ENCODE measurements at places on chromosomes 1 and 21.

- DNase-seq, result no peak
Measured at GRCh38 chr1:116832932-116833578, 76.7 kb upstream of the PTGFRN start.

DNA sequence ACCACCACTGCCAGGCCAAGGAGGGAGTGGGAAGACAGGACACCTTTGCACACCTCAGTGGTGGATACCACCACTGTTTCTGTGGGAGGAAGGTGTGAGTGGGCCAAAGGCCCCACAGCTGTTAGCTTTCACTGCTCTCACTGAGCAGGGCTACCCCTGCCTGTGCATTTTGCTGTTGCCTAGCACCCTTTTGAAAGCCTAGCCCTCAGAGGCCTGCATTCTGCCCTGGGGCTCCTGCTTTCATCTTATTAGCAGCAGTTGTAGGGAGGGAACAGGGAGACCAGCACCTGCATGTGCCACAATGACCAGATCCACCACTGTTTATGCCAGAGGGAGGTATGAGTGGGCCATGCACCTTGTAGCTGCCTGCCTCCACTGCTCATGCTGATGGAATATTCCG is 110.9 kb upstream of the C21orf91 start:
- no peak for DNase-seq

GRCh38 chr1:26838474-26839338 is 12.2 kb downstream of the ZDHHC18 start:
- peak; percentile 77 for DNase-seq

- DNase-seq, result no peak
Measured at GRCh38 chr21:45163413-45164123, 89.2 kb downstream of the ADARB1 start.

GRCh38 chr1:155847823-155848529 is 9.0 kb downstream of the GON4L start:
- DNase-seq, result peak; percentile 30

DNA sequence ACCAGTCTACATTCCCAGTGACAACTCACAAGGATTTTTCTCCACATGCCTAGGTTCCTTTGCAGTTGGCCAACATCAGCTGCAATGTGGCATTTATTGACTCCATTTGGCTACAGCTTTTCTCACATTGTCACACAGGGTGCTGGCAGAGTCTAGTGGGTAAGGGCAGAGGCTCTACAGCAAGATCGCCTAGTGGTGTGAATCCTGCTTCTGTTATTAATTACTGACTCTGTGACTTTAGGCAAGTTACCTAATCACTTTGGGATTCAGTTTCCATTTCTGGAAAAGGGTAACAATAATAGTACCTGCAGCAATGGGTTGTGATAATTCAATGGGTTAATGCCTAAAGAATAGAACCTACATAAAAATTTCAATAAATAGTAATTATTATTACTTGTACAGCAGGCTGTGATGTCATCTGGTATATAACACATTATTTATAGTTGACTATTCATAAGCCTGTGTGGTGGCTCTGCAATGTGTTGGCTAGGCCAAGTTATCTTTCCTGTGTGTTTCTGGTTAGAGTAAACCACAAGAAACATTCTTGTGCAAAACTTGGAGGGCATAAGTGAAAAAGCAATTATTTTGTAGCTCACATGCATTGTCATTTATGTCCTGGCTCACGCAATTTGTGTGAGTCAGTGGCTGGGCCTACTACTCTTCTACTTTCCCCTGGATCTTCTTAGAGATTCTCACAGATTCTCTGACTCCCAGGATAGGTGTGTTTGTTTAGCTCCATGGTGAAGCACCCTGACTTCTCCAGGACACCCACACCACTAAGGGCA is 59.5 kb downstream of the PTGS2 start:
- DNase-seq, result peak; percentile 72

GRCh38 chr1:194295685-194296084 is 1109.3 kb upstream of the B3GALT2 start:
- peak; percentile 45 for DNase-seq

GRCh38 chr1:208047975-208048374 is 137.1 kb upstream of the CD34 start:
- no peak for DNase-seq

DNA sequence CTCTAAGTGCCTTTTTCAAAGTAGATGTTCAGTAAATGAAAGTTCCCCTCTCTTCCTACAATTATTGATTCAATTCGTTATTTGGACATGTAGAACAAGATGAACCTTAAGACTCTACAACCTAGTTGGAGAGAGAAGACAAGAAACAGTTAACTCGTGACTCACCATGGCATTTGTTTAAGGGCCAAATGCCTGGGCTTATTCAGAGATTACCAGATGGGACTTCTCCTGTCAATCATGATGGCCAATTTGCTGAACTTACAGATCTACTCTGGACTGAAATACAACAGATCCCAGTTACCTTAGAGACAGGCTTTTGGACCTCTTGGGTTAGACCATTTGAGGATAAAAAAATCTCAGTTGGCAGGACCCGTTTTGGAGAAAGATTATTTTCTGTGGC is 93.5 kb downstream of the C1orf94 start:
- DNase-seq, result no peak

GRCh38 chr1:24803220-24803619 is 58.0 kb downstream of the CLIC4 start:
- DNase-seq, result no peak

DNA sequence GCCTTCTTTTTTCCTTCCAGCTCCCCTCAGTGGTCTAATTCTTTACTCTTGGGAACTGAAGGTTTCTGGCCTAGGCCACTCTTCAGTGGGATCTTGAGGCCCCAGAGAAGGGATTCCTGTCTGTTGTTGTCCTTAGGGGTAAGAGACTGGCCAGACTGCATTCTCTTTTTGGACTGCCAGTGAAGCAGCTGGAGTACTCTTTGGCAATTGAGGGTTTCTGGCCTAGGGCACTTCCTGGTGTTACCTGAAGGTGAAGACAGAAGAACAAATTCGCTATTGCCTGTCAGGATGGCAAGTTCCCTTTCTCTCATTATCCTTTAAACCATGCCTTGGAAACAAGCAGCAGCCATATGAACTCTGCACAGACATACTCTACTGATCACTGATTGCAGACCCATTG is 286.6 kb upstream of the ZP4 start:
- DNase-seq, result no peak

DNA sequence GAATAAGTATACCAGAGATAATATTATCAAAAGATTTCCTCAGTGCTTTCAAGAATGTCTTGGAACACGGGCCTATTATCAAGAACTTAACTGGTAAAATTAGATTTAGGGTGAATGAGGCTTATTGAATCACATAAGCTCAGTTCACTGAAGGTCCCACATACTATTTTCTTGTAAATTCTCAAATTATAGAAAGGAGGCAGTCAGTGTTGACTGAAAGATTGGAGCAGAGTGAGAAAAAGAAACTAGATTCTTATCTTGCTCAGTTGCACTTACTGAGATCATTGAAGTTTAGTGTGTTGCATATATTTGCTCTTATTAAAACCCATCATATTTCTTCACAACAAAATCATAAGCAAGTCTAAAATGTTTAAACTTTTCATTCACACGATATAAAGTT is 3.9 kb upstream of the RGS1 start:
- DNase-seq, result no peak

GRCh38 chr21:45874716-45875415 is 106.7 kb upstream of the COL6A1 start:
- DNase-seq, result no peak
